ENCODE measurements at places on chromosomes 5 and 9.

DNA sequence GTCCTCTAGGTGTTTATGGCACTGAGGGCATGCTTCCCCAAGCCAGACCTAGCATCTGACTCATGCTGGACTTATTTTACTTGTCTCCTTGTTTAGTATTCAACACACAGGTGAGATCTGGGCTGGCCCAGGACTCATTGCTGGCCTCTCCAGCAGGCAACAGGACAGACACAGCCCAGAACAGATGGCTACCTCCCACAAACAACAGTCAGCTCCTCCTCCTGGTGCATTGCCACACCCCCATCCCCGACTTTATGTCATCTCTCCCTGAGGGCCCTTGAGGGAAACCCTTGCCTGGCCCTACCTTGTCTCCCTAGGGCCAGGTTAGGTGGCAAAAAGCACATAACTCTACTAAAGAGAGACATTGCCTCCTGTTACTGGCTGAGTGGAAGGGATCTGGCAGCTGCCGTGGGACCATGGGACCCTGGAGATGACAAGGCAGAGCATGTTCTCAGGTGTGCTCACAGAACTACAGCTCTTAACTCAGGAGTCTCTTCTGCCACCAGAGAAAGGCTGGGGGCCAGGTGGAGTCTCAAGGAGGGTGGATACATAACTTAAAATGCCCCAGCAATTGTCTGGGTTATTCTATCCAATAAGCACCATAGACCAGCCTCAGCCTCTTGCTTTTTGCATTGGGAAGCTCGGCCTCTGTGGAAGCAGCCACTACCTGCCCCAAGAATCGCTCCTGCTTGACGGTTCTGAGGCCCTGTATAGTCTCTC, 2.3 kb downstream of the ACSL6 start:
- no peak for DNase-seq

DNA sequence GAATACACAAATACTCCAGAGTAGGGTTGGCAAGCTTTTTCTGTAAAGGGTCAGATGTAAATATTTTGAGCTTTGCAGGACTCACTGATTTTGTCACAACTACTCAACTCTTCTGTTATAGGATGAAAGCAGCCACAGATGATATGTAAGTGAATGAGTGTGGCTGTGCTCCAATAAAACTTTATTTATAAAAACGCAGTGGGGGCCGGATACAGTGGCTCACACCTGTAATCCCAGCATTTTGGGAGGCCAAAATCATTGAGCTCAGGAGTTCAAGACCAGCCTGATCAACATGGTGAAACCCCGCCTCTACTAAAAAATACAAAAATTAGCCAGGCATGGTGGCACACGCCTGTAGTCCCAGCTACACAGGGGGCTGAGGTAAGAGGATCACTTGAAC, 69.1 kb downstream of the FBXW11 start:
- no peak for DNase-seq

DNA sequence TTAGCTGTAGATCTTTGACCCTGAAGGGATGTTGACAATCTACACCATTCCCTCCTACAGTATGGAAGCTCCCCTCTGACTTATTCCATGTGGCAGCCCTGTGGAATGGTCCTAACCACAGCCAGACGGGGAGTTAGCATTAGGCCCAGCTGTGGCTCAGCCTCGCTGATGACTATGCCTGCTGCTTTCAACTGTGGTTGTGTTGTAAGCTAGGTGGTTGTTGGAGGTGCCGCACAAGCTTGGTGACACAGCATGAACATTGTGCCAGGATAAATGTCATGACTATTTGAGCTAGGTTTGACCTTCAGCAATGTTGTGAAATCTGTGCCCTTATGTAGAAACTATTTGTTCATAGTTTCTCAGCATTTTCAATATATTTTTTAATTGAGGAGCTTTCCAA, 40.6 kb downstream of the SGCD start:
- no peak for DNase-seq

- DNase-seq, result no peak
Measured at GRCh38 chr9:127521919-127522304, 70.6 kb downstream of the LRSAM1 start.

GRCh38 chr5:95098012-95098411, 186.9 kb downstream of the MCTP1 start:
- DNase-seq, result no peak

DNA sequence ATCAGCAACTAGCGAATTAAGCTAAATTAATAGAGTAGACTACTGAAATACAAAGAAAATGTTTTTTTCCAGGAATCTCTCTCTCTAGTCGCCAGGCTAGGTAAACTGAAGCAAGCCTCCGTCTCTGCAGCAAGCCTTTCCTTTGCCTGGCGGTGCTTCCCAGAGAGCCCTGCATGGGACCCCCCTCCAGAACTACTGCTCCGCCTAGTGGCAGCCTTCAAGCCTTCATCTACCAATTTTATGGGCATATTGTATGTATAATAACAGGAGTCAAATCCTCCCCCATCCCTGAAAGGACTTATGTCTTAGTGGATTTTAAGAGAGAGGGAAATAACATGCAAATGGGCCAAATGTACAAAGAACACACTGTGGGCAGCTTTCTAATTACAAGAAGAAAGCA, 241.9 kb downstream of the SAXO1 start:
- DNase-seq, result no peak

DNA sequence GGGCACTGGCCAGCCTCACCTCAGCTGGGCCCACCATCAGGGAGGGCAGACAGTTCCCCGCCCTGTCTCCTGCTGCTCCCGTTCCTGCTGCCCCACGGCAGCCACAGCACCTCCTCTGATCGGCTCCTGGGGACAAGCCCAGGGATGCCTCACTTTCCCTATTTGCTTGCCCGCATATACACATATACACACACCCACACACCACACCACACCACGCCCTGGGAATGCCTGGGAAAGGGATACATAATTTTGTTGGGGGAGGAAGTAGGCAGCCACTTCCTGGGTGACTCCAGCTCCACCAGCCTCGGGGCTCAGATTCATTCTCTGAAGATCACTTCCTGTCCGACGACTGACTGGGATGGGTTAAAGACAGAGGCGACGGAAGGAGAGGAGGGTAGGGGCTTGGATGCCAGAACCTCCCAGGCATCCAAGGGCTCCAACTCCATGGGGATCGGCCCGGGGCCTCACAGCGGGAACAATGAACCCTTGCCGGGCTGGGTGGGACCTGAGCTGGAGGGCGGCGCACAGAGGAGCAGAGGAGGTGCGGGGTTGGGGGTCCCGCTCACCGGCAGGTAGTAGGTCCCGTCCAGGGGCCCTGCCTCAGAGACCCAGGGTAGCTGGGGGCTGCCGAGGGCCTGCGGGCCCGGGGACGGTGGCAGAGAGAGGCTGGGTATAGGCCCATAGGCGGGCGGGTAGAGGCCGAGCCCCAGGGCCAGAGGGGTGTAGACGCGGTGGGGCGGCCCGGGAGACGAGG, 2.0 kb upstream of the MZB1 start:
- DNase-seq, result no peak

- no peak for DNase-seq
Measured at GRCh38 chr5:154755361-154756008, at the start of gene LARP1. Gene LARP1 (plus strand): TSS chr5:154755377. CDS start chr5:154755758, 381 bp downstream.

- no peak for DNase-seq
Measured at GRCh38 chr9:136047775-136048559, 47.1 kb downstream of the NACC2 start.

DNA sequence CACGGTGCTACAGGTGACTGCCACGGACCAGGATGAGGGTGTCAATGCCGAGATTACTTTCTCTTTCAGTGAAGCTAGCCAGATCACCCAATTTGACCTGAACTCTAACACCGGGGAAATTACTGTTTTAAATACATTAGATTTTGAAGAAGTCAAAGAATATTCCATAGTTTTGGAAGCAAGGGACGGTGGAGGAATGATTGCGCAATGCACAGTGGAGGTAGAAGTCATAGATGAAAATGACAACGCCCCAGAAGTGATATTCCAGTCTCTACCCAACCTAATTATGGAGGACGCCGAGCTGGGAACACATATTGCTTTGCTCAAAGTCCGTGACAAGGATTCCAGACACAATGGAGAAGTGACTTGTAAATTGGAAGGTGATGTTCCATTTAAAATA, 1.2 kb downstream of the PCDHGB4 start:
- no peak for DNase-seq

DNA sequence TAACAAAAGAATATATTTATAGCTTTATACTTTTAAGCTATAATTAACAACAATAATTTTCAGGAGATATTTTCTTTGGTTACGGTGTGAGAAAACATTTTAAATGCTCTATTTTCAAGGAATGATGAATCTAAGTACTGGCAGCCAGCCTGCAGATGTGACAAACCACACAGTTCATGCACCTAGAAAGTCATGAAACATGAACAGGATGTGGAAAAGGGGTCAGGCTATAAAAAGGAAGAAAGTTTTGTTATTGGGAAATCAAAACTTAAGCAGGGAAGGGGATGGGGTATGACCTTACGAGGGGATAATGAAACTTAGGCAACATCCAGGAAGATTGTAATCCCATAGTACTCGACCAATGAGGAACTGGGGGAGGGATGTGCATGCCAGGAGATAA, 508.7 kb upstream of the GRAMD2B start:
- no peak for DNase-seq
